ENCODE measurements at places on chromosomes 16 and 17. TPM values are rescaled to one million over a fixed set of nuclear protein-coding genes. Genes with fewer than 3 reads are reported as not detected.

- peak; percentile 78 for DNase-seq
Measured at GRCh38 chr16:1771188-1771863, at the start of gene NME3. Gene NME3 (minus strand): TSS chr16:1771543. CDS start chr16:1771534, 9 bp downstream.

- no peak for DNase-seq
Measured at GRCh38 chr16:70577256-70577698, 53.7 kb downstream of the SF3B3 start.

DNA sequence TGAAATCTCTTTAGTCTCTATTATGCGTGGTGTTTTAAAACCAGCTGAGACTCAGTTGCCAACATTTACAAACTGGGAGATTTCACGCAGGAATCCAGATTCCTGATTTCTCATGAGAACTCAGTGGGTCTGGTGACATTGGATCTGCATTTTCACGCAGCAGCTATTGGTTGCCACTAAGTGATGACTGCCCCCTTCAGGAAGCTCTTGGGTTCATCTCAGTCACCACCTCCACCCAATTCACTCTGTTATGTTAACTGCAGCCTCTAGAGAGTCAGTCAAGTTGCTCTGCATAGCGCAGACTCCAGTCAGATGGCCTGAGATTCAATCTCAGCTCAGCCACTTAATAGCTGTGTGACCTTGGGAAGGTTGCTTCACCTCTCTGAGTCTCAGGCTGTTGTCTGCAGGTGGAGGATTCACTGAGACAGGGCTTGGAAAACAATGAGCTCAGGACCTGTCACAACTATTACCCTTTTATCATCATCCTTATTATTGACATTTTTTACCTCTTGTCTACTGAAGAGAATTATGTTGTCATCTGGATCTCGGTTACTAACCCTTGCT, 6.4 kb downstream of the SHISA9 start:
- DNase-seq: no peak

Gene FXR2
- total RNA-seq: 44.5 TPM

Gene LHX1
- total RNA-seq: not detected

Gene SLC47A1
- 5.5 TPM for total RNA-seq

All from mesothelial cell of epicardium (in vitro differentiated cells).